ENCODE measurements at places on chromosomes 4 and X.

- no peak for DNase-seq
These were observed 16.3 kb downstream of the TSPAN5 start for GRCh38 chr4:98641906-98642668.

GRCh38 chrX:115229337-115230003, 4.4 kb downstream of the LRCH2 start:
- peak; percentile 5 for DNase-seq

- no peak for DNase-seq
These were observed 184.7 kb downstream of the GRID2 start for GRCh38 chr4:92488496-92488895.

- no peak for DNase-seq
These were observed 34.9 kb upstream of the IL1RAPL1 start for GRCh38 chrX:28552322-28552721.

DNA sequence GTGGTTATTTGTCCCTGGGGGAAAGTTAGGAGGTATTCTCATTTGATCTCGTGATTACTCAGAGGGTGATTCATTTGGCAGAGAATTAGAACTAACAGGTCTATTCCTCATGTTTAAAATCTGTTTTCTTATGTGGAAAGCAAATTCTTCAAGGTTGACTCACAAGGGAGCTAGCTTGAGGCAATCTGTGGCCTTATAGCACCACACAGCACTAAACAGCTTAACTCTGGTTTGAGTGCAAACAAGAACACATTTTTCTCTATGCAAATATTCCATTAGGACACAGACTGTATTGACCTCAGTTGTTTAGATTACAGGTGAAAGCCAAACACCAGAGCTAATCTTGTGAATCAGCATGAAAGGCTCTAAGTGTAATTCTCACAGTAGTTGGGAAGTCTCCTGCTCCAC, 694.4 kb upstream of the POU3F4 start:
- no peak for DNase-seq

- DNase-seq = no peak
These were observed 181.3 kb upstream of the KLF3 start for GRCh38 chr4:38482696-38483095.

- no peak for DNase-seq
These were observed 141.9 kb downstream of the THOC2 start for GRCh38 chrX:123590842-123591486.

DNA sequence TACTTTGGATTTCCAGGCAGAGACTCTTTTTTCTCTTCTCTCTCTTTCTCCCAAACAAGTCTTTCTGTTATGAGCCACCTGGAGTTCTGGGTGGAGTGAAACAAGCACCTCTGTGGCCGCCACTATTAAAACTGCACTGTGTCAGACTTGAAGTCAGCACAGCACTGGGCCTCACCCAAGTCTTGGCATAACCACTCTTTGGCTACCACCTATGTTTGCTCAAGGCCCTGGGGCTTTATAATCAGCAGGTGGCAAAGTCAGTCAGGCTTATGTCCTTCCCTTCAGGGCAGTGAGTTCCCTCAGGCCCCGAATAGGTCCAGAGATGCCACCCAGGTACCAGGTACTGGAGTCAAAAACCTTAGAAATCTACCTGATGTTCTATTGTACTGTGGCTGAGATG, 52.4 kb downstream of the ITIH6 start:
- no peak for DNase-seq

DNA sequence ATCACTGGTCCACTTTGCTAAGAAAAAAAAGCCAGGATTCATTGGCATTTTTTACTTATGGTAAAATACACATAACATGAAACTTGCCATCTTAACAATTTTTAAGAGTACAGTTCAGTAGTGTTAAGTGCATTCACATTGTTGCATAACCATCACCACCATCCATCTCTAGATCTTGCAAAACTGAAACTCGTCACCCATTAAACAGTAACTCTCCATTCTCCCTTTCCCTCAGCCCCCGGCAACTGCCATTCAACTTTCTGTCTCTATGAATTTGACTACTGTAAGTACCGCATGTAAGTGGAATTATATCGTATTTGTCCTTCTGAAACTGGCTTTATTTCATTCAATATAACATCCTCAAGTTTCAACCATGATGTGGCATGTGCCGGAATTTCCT, 56.3 kb upstream of the LNX1 start:
- DNase-seq = no peak

GRCh38 chrX:14590216-14590615, 60.9 kb downstream of the GLRA2 start:
- DNase-seq = no peak

- DNase-seq = no peak
These were observed 44.9 kb downstream of the HAND2 start for GRCh38 chr4:173485164-173485563.

- no peak for DNase-seq
These were observed 19.1 kb upstream of the ABRAXAS1 start for GRCh38 chr4:83503974-83504373.

- DNase-seq = no peak
These were observed 117.9 kb downstream of the COL25A1 start for GRCh38 chr4:109184491-109184961.

- no peak for DNase-seq
These were observed 753.0 kb upstream of the NDST4 start for GRCh38 chr4:115866364-115866896.

GRCh38 chr4:102723511-102723910, 37.3 kb downstream of the MANBA start:
- no peak for DNase-seq

- DNase-seq = no peak
These were observed 679.3 kb downstream of the FAT4 start for GRCh38 chr4:125994024-125994423.

DNA sequence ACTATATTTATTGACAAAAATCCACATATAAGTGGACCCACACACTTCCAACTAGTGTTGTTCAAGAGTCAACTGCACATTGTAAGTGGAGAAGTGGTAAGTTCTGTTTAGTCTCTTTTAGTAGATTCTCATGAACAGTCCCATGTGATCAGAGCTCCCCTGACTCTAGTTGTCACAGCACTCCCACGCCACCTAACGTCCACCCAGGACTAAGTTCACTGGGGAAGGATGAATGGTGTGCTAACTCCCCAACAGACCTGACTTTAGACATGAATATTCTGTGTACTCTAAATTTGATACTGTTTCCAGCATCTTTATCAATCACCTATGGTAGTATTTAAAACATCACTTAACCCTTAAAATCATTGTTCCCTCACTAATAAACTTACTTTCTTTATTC, 59.8 kb downstream of the PACRGL start:
- DNase-seq = peak; percentile 5

- DNase-seq = no peak
These were observed 1808.9 kb upstream of the TENM3 start for GRCh38 chr4:180434131-180434895.

DNA sequence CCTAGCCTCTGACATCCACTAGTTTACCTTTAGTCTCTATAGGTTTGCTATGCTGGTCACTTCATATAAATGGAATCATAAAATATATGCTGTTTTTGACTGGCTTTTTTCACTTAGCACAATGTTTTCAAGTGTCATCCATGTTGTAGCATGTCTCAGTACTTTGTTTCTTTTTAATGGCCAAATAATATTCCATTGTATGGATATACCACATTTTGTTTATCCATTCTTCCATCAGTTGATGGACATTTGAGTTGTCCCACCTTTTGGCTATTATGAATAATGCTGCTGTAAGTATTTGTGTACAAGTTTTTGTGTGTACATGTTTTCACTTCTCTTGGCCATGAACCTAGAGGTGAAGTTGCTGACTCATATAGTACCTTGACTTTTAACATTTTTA, 75.7 kb downstream of the ZFX start:
- DNase-seq = no peak

GRCh38 chrX:135518161-135518560, 2.3 kb upstream of the INTS6L start:
- no peak for DNase-seq

- no peak for DNase-seq
These were observed 432.3 kb downstream of the GALNTL6 start for GRCh38 chr4:172245516-172245915.

- no peak for DNase-seq
These were observed 54.3 kb upstream of the CAMK2D start for GRCh38 chr4:113815826-113816225.

DNA sequence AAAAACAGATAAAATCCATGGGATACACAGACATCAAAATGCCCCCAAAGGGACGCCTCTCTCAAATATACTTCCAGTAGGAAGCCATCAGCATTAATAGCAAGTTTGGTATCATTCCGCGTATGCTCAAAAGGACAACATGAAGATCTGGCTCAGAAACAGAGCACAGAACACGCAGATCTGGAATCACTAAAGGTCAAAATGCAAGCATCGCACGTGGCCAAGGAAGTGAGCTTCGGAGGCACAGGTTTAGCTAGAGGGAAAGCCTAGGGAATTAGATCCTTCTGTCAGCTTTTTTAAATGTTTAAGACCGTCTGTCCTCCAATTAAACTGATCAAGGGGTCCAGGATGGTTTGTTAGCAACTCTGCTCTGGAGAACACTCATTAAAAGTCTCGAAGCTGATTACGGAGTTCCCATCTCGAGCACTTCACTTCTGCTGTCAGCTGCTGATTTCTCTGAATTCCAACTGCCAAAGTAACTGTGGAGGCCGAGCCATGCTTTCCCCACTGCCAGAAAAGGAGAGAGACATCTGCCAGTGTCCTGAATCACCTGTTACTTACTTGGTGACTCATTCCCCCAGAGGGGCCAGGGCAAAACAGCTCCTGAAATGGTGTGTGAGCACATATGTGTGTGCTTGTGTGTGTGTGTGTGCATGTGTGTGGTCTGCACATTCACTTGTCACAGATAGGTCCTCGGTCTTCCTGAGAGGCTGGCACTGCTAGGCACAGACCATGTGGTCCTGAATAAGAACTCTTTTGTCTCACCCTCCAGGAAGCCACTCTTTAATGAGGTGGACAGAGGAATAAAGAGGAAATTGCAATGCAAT, 177.7 kb upstream of the PPARGC1A start:
- peak; percentile 69 for DNase-seq

- no peak for DNase-seq
These were observed 11.5 kb downstream of the ETNPPL start for GRCh38 chr4:108751321-108751720.

Measured in Daoy (cell line).